HTR-8/SVneo (cell line): ENCODE measurements at places on chromosomes 5 and 9.

DNA sequence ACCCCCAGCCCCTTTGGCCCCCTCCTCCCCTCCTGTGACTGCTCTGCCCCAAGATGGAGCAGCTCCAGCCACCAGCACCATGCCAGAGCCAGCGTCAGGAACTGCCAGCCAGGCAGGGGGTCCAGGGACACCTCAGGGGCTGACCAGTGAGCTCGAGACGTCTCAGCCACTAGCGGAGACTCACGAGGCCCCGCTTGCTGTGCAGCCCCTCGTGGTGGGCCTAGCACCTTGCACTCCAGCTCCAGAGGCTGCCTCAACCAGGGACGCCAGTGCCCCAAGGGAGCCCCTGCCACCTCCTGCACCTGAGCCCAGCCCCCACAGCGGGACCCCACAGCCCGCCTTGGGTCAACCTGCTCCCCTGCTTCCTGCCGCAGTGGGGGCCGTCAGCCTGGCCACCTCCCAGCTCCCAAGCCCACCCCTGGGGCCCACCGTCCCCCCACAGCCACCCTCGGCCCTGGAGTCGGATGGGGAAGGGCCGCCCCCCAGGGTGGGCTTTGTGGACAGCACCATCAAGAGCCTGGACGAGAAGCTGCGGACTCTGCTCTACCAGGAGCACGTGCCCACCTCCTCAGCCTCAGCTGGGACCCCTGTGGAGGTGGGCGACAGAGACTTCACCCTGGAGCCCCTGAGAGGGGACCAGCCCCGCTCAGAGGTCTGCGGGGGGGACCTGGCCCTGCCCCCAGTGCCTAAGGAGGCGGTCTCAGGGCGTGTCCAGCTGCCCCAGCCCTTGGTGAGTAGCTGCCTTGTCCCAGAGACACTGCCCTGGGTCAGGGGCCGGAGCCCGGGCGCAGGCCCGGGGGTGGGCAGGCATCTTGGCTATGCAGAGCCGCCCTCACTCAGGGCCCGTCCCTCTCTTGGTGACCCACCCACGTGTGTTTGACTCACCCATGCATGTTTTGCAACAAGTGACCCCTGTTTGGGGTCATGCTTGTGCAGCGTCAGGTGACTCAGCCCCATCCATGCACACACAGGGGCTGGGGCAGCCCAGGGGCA is 105.2 kb downstream of the WNK2 start:
- peak; percentile 57 for DNase-seq

- no peak for DNase-seq
Measured at GRCh38 chr5:78644741-78645300, 3.8 kb downstream of the LHFPL2 start.

DNA sequence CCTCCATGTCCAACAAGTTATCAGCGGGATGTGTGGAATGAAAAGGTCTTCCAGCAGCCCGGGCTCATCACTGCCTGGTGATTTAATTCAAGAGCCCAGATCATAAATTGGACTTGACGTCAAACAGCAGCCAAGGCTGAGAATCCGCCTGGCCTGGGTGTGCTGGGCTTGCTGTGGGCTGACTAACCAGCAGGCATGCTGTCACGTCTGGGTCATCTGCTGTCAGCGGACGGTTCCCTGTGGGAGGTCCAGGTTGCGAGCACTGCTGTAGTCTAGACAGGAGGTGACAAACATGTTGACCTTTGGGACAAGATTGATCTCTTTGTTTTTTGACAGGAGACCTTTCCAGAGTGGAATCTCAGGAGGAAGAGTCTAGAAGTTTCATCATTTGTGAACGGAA is 289.7 kb downstream of the OSTF1 start:
- DNase-seq = no peak

DNA sequence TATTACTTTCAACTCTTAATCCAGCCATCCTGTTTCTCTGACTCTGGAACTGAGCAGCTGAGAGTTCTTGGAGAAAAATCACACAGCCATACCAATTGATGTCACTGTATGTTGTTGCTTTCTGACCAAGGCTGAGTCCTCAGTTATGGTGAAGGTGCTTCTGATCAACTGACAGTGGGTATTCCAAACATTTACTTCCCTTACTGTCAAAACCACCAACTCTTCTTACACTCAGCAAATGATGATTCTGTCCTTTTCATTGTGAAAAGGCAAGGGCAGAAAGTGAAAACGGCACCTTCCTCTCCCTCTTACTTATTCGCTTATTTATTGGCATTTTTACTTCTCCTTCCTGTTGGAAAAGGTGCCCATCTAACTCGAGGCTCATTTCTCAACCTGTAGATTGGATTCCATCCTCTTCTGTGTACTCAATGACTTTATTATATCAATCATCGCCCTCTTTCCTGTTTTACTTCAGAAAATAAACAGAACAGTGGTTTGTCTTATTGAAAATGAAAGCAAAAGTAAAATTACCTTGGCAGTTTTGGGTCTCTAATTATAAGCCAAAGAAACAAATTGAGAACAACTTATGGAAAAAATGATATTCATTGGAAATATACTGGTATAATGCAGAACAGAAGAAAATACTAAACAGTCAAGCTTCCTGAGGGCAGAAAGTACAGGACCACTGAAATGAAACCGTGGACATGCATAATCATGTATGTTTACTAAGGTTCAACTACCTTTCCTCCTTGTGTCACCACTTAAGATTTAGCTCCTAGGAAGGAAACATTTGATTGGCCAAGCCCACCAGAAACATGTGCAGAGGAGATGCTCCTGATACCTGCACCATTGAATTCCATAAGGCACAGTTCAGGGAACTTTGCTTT is 104.5 kb upstream of the CHD1 start:
- DNase-seq = no peak

GRCh38 chr9:107212613-107213012 is 70.5 kb upstream of the RAD23B start:
- DNase-seq = no peak

DNA sequence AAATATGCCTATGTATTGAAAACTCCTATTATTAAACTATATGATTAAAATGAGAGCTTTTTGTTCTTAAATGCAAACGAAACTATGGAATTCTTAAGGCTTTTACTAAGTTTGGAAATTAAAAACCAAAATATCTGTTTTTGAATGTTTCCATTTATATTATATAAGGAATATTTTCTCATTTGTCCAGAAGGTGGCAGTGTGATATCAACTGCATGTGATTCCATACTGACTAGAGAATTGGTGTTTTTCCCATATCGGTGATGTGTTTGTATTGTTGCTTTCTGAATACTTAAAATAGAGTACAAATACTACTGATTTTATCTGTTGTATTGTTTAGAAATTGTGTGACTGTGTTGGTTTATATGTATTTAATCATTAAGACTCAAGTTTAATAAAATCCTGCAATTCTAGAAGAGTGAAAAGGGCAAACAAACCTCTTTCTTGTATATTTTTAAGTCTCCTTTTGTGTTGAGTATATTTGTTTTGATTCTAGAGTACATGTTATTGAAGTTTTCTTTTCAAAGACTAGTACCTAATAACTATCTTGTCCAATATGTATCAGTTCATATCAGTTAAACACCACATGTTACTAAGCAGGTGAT is 320.8 kb downstream of the CCDC171 start:
- peak; percentile 8 for DNase-seq

GRCh38 chr9:127034691-127035090 is 87.7 kb downstream of the ANGPTL2 start:
- DNase-seq = no peak

DNA sequence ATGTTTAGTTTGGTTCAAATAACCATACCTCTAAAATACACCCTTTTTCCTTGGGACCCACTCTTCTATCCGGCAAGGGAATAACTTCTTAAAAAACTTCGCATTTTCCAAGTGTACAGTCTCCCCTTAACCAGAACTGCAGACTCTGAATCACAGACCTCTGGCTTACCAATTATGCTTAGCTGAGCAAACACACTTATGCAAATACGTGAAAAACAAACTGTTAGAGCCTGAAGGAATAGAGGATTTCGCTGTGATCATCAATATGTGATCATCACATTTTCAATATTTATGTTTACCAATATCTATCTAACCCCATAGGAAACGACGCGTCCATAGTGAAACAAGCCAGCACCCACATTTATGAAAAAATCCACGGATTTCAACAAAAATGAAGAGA is 1.3 kb downstream of the LPAR1 start:
- DNase-seq = no peak

DNA sequence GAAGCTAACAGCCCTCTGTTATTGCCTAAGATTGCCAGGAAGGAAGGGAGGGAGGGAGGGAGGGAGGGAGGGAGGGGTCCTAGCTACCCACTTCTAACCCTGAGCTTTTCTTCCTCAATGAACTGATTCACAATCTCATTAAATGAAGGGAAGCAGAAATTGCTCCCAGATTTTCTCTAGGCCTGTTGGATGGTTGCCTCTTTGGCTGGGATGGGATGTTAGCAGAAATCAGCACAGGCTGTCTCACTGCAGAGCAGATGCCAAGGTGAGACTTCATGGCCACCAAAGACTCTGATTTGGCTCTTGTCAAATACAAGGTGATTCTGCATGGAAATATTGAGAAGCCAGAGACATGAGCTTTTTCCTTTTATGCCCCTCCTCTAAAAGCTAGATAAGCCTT is 578.6 kb downstream of the ACTL7B start:
- DNase-seq = no peak

DNA sequence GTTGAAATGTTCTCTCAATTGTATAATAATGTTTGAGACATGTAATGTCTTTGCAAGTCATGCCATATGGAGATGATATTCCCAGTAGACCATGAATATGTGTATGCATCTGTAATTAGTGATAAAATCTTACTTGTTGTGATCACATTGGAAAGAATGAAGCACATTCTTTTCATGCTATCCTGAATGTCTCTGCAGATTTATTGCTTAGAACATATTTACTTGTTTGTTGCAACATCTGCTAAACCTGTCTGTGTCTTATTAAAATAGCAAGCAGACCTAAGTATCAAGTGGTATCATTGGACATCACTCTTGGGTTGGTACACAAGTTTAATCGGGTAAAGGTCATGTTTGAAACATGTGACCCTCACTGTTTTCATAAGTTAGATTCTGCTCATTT is 265.5 kb upstream of the CD180 start:
- DNase-seq = no peak

DNA sequence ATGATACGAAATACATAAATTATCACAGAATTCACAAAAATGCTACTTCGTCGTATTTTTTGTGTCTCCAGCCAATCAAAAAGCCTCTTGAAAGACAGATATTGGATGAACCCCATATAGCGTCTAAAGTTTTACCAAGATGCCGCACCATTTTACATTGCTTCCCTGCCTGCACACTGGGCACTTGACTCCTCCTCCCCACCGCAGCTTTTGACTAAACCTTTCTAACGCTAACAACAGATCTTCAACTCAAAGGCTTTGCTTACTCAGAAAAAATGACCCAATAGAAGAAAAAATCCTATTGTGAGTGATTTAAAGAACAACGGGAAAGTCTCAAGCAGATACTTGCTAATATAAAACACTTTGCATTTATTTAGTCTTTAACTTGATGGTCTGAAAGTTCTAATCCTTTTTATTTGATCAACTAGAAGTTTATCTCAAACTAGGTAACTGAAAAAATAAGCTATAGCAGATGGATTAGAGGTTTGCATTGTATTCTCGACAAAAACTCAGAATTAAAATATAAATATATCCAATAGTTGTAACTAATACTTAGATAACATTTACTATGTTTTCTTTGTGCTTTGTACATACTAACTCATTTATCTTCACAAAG is 609.1 kb upstream of the DMAC1 start:
- no peak for DNase-seq

GRCh38 chr5:76443066-76443800 is 40.1 kb downstream of the IQGAP2 start:
- no peak for DNase-seq

GRCh38 chr9:28779243-28779642 is 1206.0 kb upstream of the C9orf72 start:
- DNase-seq = no peak

DNA sequence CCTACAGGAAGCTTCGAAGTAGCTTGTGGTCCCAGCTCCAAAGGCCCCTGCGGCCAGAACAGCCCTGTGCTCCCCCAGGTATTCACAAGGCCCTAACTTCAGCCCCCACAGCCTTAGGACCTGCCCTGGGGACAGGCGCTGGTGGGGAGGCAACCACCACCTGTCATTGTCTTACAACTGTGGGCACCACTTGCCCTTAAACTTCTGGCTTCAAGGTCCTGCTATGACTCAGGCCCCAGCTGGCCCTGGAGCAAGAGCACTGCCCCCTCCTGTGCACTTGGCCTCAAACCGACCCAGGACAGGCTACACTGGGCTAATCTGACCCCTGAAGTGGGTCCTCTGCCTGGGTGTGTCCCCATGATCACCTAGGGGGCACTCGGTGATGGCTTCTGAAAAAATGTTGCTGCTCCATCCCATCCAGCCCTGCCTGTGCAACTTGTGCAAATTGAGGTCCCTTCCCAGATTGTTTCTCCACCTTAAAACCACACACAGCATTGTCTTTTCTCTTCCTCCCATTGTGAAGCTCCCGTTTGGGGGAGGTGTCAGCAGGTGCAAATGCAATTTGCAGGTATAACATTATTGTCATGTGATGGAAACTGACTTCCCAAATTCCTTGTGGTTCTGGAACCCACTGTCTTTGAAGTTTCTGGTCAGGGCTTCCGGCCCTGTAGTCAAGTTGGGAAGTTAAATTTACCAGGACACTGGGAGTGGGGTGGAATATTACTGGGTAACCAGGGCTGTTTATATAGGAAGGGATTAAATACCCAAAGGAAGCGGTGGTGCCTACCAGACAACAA is 1.1 kb upstream of the PROB1 start:
- DNase-seq = no peak

- DNase-seq = no peak
Measured at GRCh38 chr5:181204826-181205760, at the start of gene TRIM7. TSS of gene TRIM7 (minus strand) at chr5:181205196. CDS start at chr5:181205110, 86 bp downstream.

DNA sequence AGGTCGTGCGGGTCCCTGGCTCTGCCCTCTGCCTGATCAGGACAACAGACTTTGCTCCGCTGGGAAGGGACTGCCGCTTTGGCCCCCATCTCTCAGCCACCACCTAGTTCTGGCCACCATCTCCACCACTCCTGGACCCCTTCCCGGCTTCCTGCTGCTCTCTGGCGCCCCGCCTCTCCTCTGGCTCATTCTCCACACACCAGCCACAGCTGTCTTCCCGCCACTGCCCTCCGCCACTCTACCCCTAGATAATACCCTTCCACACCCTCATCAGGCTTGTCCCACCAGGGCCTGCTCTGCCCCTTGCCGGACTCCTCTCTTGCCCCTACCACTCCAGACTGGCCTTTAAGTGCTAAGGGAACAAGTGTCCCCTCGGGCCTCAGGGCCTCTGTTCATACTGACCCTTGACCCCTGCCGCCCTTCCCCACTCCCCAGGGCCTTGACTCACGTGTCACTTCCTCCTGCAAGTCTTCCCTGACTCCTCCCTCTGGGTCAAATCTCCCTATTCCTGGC is 3.0 kb upstream of the CDX1 start:
- no peak for DNase-seq

DNA sequence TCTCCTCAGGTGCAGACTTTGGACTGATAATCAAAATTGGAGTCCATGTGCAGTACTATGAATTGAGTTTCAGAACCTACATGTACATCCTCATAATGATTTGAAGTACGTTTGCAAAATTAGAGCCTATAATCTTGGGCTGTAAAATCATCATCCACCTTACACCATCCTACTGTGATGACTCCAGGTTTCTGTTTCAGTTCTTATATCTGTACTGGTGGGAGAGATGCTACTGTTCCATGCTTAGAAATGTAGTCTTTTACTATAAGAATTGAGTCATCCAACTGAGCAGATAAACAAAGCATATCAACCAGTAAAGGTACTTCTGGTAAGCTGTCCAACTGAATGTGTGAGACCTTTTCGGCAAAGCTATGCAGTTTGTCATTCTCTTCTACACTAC is 586.3 kb upstream of the FAM174A start:
- DNase-seq = no peak

- no peak for DNase-seq
Measured at GRCh38 chr5:124480022-124480421, 266.4 kb downstream of the ZNF608 start.

- DNase-seq = no peak
Measured at GRCh38 chr5:16866795-16867576, 69.1 kb downstream of the MYO10 start.
